Colonic mucosa (tissue), 4 donors: ENCODE measurements at places on chromosomes 2 and 18.

DNA sequence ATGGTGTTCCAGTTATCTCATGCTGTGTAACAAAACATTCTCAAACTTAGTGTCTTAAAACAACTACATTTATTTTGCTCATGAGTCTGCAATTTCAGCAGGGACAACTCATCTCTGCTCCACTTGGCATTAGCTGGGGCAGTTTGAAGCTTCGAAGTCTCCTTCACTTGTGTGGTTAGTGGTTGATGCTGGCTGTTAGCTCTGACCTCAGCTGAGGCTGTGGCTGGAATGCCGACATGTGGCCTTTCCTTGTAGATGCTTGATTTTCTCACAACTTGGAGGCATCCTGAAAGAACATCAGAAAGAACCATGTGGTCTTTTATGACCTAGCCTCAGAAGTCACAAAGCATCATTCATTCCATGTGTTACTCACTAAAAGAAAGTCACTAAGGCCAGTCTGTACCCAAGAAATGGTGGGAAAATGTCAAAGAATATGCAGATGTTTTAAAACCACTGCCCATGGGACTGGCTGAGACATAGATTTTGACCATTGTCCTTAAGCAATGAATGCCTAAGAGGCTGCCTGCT is 3.8 kb upstream of the TMSB10 start:
- H3K4me3 ChIP-seq = no peak overlapping the region
- H3K27ac ChIP-seq = no peak overlapping the region
- no peaks in the 10 kb centered on the region for H3K27me3 ChIP-seq
- DNase-seq = peak; percentile 11

DNA sequence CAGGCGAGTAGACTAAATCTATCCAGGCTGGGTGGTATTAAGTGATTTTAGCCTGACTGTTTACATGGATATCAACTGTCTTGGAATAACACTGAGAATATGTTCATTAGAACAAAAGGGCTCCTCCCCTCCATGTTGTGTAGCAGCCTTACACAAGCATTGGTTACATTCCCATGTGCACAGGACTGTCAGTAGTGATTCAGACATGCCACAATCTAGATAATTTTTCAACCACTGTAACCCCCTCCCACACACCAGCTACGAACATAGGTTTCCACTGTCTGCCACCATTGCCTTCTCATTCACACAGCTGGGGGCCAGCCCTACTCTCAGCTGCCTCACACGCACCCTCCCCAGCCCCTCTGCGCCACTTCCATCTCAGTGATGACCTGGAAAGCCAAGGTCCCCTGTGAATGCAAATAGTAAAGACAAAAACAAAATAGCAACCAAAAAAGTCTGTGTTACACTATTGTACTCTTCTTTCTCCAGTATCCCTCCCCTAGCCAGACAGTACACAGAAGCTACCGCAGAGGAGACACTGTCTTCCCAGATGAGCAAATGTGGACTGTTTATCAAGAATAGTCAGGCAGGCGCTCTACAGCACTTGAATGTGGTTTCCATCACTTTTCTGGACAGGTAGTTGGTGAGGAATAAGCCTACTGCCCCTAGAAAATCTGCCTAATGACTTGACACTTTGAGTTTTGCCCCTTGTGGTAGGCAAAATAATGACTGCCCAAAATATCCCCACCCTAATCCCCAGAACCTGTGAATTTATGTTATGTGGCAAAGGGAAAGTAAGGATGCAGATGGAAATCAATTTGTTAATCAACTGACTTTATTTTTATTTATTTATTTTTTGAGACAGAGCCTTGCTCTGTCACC is 27.9 kb upstream of the TYMS start:
- no peaks in the 10 kb centered on the region for H3K36me3 ChIP-seq
- no peak overlapping the region for H3K4me3 ChIP-seq
- no peak overlapping the region for H3K27ac ChIP-seq
- H3K4me1 ChIP-seq = no peaks in the 10 kb centered on the region

DNA sequence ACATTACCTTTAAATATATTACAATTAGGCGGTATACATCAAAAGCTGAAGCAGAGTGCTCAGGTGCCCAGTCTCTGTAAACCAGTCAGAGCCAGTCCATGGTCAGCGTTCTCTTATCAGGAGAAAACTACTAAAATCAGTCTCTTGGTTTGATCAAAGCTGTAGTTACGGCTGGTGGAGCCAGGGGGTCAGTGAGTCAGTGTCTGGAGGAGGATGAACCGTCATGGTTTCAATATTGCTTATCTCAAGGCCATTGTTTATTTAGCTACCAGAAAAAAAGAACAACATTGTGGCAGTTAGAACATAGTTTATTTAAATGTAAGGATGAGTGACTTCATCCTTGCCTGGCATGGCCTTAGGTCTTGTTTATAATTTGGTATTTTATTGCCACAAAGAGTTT is 71.3 kb upstream of the NYAP2 start:
- no peaks in the 10 kb centered on the region for H3K27me3 ChIP-seq
- no peaks in the 10 kb centered on the region for H3K4me1 ChIP-seq
- no peak overlapping the region for H3K4me3 ChIP-seq
- H3K36me3 ChIP-seq = no peaks in the 10 kb centered on the region
- H3K27ac ChIP-seq = no peak overlapping the region

DNA sequence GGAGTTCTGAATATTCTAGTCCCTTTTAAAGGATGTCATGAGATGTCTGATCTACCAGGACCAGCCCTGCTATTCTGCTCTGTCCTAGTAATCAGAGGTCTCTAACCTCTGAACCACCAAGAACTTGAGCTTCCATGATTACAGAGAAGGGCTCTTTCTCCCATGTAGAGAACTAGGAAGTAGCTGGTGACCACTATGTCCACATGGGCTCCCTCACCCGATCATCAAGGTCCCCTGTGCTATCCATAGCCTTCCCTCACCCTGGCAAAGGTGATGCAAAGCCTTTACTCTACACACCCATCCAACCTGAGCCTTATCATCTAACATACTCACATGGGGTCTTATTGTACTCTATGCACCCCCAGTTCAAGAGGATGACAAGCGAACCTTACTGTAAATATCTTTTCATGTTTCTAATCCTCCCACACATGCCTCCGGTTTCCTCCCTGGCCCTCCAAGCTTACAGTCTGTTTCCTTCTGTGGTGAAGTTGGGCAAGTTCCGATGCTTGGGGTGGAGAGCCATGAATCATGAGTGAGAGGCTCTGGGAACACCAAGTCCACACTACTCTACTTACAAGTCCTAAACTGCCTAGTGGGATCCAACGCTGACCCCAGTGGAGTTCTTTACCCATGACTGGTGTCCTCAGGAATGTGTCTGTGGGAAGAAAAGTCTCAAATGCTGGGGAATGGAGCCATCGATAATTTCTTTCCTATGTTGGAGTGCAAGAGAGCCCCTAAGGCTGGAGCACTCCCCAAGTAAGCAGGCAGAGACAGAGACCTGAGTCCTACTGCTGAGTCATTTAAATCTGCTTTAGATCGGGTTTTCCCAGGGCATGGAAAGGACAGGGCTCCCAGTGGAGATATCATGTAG is 73.3 kb upstream of the KLF7 start:
- H3K27ac ChIP-seq = no peak overlapping the region
- H3K36me3 ChIP-seq = no peaks in the 10 kb centered on the region
- H3K4me1 ChIP-seq = no peaks in the 10 kb centered on the region
- DNase-seq = no peak
- H3K27me3 ChIP-seq = no peaks in the 10 kb centered on the region

DNA sequence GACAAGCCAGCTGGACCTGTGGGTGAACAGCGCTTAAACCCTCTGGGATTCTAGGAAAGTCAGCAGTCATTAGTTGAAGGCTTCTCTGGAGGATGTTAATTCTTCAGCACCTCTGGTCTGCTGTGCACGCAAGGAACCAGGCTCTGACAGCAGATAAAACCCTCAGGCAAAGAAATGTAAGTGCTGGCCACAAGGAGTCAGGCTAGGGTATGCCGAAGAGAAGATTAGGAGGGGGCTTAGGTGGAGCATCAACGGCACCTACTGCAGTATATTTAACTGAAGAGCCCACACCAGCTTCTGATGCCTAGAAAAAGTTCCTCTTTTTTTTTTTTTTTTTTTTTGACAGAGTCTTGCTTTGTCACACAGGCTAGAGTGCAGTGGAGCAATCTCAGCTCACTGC is 304.2 kb upstream of the MC4R start:
- no peaks in the 10 kb centered on the region for H3K36me3 ChIP-seq
- H3K4me3 ChIP-seq = no peak overlapping the region
- no peak for DNase-seq
- no peak overlapping the region for H3K27ac ChIP-seq
- no peaks in the 10 kb centered on the region for H3K27me3 ChIP-seq

- H3K27me3 ChIP-seq = no peaks in the 10 kb centered on the region
- peaks cover 20% of the 10 kb centered on the region for H3K36me3 ChIP-seq
- H3K4me3 ChIP-seq = no peak overlapping the region
These were observed 17.8 kb downstream of the NPC1 start for GRCh38 chr18:23568281-23569138.

- H3K4me3 ChIP-seq = no peak overlapping the region
- H3K4me1 ChIP-seq = no peaks in the 10 kb centered on the region
- H3K27ac ChIP-seq = no peak overlapping the region
- no peaks in the 10 kb centered on the region for H3K27me3 ChIP-seq
- DNase-seq = no peak
These were observed 89.9 kb upstream of the UBXN4 start for GRCh38 chr2:135651717-135652116.

DNA sequence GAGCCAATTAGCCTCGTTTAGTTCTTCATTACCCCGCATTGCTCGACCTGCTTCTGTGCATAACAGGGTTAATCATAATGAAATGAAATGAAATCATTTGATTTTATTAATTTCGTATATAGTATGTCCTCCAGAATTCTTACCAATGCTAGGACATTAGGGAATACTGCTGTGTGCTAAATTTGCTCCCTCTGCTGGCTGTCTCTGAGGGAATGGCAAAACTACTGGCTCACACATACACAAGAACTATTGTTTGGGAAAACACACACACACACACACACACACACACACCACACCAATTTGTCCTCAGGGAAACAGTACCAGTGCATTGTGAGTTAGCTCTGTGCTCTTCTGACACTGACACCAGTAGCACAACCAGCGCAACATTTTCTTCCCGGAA is 273.3 kb upstream of the TCF4 start:
- DNase-seq = no peak
- H3K36me3 ChIP-seq = no peaks in the 10 kb centered on the region
- H3K4me1 ChIP-seq = no peaks in the 10 kb centered on the region
- no peak overlapping the region for H3K4me3 ChIP-seq
- no peak overlapping the region for H3K27ac ChIP-seq
- no peaks in the 10 kb centered on the region for H3K27me3 ChIP-seq

DNA sequence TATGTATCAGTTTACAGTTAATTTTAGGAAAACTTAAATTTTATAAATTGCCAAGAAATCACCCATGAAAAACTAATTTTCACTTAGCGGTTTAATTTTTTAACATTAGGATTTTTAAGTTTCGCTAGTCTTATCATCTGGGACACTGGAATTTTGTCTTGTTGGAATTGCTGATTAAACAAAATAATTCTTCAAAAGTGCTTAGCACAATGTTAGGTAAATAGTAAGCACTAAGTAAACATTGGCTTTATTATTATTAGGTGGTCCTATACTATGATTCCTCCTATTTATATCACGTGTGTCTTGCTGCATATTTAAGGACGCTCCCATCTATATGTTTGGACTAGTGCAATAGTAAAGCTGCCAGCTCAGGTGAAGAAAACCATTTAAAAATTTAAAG is 54.6 kb upstream of the MAP4K3 start:
- H3K4me1 ChIP-seq = no peaks in the 10 kb centered on the region
- H3K4me3 ChIP-seq = no peak overlapping the region
- H3K27ac ChIP-seq = peak overlapping the region; percentile 3
- DNase-seq = no peak

DNA sequence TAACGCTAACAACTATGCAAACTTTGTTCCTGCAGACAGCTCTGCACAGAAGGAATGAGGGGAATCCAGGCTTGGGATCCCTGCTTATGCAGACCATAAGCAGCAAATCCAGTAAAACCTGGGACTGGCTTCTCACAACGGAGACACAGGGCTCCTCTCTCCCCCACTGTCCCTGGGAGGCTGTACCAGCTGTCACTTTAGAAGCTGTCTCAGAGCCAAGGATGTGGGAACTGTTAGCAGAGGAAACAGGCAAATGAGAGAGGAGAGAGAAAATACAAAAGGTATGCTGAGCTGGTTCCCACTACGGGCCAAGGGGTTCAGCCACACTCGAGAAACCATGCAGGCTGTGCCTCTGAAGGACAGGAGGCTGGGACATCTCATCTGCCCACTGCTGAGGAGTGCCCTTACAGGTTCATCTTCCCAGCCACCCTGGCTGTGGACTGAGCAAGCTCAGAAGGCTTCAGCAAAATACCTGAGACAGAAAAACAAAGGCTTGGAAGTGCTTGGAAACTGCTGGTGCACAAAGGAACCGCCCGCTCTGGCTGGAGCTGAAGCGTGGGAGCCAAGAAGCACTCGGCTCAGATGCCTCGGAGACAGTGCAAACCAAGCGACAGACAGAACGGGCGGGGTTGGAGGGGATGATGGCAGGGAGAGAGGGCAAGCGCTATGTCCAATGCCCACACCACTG is 72.5 kb downstream of the FAM210A start:
- H3K4me3 ChIP-seq = no peak overlapping the region
- H3K27ac ChIP-seq = no peak overlapping the region
- DNase-seq = no peak
- no peaks in the 10 kb centered on the region for H3K27me3 ChIP-seq
- H3K36me3 ChIP-seq = no peaks in the 10 kb centered on the region

DNA sequence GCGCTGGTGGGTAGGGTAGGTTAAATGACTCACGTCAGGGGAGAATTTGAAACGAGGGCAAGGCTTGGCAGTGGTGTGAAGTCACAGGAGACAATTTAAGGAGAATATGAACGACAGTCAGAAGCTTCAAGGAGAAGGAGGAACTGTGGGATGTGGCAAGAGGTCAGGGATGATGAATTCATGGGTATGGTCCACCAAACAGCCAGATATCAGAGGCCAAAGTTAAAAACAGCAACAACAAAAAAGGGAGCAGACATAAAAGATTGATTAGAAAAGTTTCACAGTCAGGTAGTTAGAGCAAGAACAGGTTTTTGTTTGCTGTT is 1.4 kb upstream of the ZNF396 start:
- H3K27me3 ChIP-seq = no peaks in the 10 kb centered on the region
- H3K4me1 ChIP-seq = no peaks in the 10 kb centered on the region
- H3K27ac ChIP-seq = no peak overlapping the region
- no peaks in the 10 kb centered on the region for H3K36me3 ChIP-seq
- DNase-seq = no peak
- no peak overlapping the region for H3K4me3 ChIP-seq

DNA sequence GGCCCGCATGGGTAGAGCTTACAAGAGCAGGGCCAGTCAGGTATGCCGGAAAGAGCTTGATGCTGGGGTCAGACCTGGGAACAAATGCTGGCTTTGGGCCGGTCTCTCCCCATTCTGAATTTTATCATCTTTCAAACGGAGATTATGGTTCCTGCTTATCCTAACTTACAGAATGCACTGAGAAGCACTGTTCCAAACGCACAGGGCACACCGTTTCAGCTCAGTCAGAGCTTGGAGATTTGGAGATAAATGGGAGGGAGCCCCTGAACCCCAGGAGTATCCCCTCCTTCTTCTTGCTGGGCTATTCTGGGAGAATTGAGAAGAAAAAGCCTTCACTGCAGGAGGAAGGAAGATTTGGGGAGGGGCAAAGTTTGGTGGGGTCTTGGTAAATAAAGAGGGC is 169.4 kb downstream of the DDX1 start:
- H3K4me3 ChIP-seq = no peak overlapping the region
- no peaks in the 10 kb centered on the region for H3K4me1 ChIP-seq
- no peaks in the 10 kb centered on the region for H3K36me3 ChIP-seq
- no peak for DNase-seq

- no peaks in the 10 kb centered on the region for H3K4me1 ChIP-seq
- H3K4me3 ChIP-seq = no peak overlapping the region
- H3K27ac ChIP-seq = no peak overlapping the region
- H3K27me3 ChIP-seq = no peaks in the 10 kb centered on the region
- no peaks in the 10 kb centered on the region for H3K36me3 ChIP-seq
These were observed 235.0 kb downstream of the SETBP1 start for GRCh38 chr18:44915661-44916060.
